Memory B cell (primary cell): ENCODE measurements at places on chromosomes 4 and X.

DNA sequence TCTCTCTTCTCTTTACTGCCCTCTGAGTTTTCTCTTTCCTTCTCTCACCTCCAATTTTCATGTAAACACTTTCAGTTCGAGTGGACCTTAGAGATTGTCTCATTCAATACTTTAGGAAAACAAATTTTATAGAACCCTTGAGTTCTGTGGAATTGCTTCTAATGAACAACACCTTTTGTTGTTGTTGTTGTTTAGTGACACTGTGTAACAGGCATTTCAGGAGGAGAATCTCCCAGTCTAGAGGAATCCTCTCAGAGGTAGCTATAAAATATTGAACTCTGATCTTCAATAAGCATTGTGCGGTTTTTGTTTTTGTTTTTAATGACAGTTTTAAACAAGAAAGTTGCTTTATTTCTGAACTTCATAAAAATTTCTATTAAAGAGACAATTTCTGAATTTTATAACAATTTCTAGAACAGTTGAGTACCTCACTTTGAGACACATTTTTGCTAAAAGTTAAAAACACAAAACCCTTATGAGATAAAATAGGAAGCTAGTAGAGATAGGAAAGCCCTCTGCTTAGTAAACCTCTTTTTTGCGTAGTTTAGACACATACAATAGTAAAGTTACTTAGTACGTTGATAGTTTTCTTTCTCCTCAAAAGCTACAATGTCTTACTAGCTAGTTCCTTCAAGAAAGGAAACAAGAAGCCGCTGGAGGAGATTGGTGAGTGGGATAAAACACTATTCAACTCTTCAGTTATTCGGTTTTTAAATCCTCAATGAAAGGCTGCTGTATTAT, 38.8 kb downstream of the CLCN3 start:
- no peak for DNase-seq

- DNase-seq, result no peak
Measured at GRCh38 chrX:118526149-118526548, 30.5 kb downstream of the DOCK11 start.

- no peak for DNase-seq
Measured at GRCh38 chr4:11700751-11701226, 272.1 kb upstream of the HS3ST1 start.

GRCh38 chr4:48780865-48781214, 761 bp upstream of the FRYL start:
- no peak for DNase-seq

DNA sequence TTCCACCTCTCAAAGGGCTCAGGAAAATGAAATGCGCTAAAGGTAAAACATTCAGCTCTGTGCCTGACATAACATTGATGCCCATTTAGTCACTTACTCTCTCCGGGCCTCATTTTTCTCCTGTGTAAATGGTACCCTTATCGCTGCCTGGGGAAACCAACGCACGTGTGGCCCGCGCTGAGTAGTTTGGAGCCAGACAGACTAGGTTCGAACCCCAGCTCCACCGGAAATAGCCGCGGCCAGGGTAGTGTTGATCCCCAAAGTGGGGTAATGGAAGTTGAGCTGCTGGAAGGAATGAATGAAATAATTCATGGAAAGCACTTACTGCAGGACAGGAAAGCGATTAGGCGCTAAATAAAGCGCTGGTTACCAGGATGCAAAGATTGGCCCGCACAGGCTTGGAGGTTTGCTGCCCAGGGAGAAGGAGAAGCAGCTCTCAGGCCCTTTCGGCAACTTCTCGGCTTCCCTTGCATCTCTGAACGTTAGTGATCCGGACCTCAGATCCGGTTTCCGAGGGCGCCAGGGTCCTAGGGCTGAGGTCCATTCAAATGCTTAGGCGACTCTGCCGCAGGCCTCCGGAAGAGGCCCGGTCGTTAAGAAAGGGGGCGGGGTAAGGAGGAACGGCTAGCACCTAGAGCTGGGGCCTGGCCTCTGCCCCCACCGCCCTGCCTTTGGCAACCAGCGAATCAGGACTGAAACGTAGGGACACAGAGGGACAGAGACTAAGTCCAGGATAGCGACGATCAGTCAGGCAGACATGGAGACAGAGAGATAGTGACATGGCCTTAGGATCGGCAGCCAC, 13.3 kb downstream of the NKX3-2 start:
- DNase-seq, result no peak

GRCh38 chr4:142091085-142091513, 454.7 kb downstream of the IL15 start:
- DNase-seq, result no peak
